ENCODE measurements at places on chromosomes 4 and X.

DNA sequence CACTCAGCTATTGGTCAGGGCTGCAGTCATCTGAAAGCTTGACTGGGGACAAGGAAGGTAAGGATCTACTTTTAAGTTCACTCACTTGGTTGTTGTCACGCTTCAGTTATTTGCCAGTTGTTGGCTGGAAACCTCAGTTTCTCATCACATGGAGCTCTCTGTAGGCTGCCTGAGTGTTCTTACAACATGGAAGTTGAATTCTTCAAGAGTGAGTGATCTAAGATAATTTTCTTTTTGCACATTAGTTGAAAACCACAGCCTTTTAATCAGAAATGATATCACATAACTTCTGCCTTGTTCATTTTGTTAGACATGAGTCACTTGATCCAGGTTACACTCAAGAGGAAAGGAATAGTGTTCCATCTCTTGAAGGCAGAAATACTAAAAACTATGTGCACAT lies 552.7 kb downstream of the RAPGEF2 start:
- DNase-seq: no peak

DNA sequence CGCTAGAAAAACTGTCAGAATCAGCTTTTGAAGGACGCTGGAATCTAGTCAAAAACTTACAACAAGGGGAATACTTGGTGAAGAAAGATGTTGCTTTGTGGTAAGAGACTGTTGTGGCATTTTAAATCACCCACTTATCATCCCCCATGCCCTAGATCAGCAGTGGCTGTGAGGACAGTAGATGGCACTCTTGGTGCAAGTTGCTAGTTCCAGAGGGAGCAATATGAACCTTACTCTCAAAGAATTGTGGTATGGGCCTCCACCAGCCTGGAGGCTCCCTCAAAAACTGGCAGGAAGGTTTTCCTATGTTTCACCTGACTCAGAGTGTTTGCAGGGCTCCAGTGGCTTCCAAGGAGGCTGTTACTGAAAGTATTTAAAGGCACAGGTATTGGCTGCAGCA lies 37.7 kb upstream of the SLC16A2 start:
- DNase-seq: peak; percentile 5

GRCh38 chr4:128241425-128241913 lies 46.1 kb downstream of the PGRMC2 start:
- no peak for DNase-seq

DNA sequence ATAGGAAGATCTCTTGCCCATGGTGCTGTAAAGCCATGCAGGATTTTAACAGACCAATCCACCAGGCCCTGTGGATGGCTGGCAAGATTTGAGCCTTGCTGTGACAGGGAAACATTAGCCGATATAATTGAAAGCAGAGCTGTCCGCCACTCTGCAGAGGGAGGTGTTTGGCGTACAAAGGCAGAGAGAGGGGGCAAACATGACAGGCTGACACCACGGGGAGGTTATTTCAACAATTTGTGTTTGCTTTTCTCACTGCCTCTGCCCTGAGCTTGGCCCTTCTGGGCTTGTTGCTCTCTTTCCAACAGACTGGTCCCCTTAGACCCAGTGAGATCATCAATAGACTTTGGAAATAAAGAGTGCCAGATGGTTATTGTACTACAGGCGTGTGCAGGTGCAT lies 59.4 kb downstream of the CLNK start:
- no peak for DNase-seq

DNA sequence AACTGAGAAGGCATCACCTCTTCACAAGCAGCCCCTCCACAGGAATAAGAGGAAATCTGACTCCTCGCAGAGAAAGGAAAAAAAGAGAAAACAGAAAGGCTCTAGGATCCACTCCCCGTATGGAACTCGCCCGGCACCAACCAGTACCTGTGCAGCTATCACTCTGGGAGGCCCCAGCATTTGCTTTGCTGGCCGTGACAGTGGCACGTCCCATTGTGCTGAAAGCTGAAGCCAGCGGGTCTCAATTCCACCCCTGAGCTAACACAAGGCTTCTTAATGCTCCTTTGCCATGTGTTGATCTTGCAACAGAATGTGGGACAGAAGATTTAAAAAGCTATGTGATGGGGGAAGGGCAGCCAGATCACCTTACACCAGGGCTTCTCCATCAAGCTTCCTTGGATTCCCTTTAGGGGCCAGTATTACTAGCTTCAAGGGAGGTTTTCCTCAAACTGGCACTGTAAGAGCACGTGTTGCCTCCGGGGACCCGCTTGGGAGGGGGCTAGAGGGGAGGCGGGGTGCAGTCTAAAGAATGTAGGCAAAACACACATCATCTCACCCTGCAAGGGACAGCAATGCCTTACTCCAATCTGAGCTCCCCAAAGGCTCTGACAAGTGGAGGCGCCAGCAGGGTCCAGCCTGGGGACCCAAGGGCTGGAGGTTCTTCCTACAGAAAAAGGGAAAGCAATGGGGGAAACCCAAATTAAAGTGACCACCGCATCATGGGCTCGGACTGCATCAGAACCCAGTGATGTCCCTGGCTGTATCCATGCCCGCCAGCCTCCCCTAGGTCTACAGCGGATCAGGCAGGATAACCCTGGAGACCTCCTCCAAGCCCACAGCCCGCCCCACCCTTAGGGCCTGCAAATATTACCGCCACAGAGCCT lies 1.2 kb downstream of the USP46 start:
- no peak for DNase-seq

GRCh38 chr4:1244978-1245471 lies 3.9 kb downstream of the CTBP1 start:
- DNase-seq: no peak

DNA sequence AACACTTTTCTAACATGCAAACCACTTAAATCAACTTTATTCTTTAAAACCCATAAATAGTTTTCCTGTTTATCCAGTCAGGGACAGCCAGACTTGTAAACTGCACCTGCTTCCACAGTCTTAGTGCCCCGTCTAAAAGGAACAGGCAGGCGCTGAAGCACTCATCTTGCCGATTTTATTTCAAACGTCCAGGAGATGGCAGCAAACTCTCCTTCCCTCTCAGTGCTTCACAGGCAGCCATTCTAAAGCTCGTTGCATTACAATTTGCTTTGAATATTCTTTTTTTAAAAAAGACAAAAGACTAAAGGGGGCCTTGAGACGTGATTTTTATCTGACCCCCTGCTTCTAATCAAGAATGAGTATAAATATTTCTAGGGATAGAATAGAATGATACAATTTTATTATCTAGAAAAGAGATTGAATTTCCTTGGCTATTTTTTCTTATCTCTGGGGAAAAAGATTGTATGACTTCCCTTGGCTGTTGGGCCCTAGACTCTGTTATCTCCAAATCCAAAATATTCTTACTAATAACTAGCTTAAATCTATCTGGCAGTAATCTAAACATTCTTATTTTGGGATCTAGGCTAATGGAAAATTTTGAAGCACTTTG lies 93.6 kb upstream of the MYOZ2 start:
- peak; percentile 22 for DNase-seq

All from NCI-H1105 (cell line).